Renal cortical epithelial cell (primary cell): ENCODE measurements at places on chromosomes 5 and 9. TPM values are rescaled to one million over a fixed set of nuclear protein-coding genes. Genes with fewer than 3 reads are reported as not detected.
A peak's percentile ranks its signal among the peaks of the same experiment; 100 is the strongest.

Gene LMX1B
- 0.17 TPM in 1 of 2 replicates, not detected in the other for total RNA-seq

- no peak for DNase-seq
Measured at GRCh38 chr9:27129221-27129620, 20.2 kb downstream of the TEK start.

- DNase-seq, result peak; percentile 86
Measured at GRCh38 chr5:148455185-148455584, 71.4 kb downstream of the FBXO38 start.

- DNase-seq, result no peak
Measured at GRCh38 chr9:18591261-18591660, 117.3 kb downstream of the ADAMTSL1 start.

GRCh38 chr9:116975126-116975525 is 288.0 kb downstream of the TRIM32 start:
- peak; percentile 57 for DNase-seq

Gene ZNF474
- 0.17 and 0.50 TPM in 2 replicates for total RNA-seq

DNA sequence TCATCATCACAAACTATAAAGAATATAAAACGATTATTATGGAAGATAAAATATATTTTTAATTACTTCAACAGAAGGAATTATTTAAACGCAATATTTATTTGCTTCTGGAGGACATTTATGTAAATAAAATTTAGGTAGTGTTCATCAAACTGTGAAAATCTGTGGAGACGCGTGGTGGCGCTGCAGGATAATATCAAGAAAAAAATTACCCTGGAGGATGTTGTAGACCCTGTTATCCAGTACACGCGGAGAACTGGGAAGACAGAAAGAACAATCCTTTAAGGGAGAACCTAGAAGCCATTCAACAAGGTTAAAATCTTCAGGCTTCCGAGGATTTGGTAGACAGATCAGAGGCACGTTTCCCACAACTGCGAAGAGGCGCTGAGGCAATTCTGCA is at the start of gene PCDHB12:
Gene PCDHB12, plus strand, starts transcription at position 242 of the 400 bp plus-strand sequence. CDS start 189 bp downstream, outside the sequence.
- no peak for DNase-seq

- peak; percentile 91 for DNase-seq
Measured at GRCh38 chr5:170614720-170615119, 110.9 kb downstream of the KCNIP1 start.

- no peak for DNase-seq
Measured at GRCh38 chr5:149264439-149265067, 7.1 kb upstream of the AFAP1L1 start.

DNA sequence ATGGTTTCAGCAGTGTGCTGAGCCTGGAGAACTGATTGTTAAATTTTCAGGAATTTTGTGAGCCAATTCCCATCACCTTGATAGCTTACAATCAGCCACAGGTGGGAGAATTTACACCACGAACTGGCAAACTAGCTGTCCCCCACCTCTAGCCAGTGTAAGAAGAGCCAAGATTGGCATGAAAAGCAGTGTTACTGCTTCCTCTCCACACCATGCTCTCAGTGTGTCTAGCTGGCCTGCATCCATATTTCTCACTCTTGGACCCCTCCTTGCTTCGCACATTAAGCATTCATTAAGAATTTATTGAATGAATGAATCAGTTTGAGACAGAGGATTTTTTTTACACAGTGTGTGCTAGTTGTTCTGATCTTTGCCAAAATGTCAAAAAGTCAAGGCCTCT is 36.7 kb upstream of the MAN2A1 start:
- DNase-seq, result no peak

- DNase-seq, result no peak
Measured at GRCh38 chr5:40430101-40430710, 249.5 kb upstream of the PTGER4 start.

DNA sequence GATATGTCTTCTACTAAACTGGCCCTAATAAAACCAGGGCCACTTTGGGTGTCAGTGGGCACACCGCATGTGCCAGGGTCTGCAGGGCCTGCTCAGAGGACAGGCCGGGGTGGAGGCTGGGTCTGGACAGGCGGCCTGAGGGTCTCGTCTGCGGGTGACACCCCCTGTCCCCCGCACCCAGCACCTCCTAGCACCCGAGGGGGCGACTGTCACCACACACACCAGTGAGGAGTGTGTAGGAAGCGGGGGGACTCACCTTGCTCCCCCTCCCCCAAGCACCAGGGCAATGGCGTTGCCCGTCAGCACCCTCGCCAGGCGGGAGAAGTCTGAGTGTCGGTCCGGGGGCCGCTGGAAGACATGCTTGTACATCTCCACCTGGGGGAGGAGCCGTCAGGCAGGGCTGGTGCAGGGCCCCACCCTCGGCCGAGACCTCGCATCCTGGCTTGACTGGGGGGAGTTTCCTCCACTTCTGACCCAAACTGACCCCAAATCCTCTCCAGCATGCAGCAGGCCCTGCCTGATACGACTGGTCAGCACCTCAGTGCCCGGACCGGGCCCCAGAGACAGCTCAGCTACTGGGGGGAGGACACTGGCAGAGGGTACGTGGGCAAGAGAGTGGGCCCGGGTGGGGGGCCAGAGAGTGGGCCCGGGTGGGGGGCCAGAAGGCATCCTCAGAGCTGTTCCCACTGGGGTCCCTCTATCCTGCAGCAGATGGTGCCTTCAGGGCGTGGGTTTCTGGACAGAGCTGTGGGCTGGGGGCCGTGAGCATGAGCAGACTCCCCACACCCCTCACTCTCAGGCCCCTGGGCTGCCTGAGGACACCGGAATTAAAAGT is 18.9 kb upstream of the NSMF start:
- no peak for DNase-seq

DNA sequence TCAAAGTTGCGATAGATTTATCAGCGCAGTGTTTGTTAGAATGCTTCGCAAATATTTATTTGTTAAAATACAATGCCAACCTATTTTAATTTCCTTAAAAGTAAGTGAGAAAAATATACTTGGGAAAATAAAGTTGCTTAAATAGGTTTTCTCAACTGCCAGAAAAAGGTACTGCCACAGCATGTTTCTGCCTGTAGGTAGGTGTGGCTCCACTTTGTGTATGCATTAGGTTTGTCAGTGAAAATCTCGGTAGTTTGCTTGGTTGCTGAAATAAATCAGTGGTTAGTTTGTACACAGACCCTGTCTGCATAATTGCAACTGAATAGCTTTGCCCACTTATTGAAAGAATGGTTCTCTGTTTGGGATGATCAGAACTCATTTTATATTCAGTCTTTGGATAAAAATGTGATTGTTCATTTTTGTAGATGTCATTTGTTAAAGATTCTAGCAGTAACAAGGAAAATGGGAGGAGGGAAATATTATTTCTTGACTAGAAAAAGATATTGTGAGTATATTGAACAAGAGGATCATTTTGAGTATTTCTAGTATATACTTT is 25.7 kb downstream of the C9orf85 start:
- no peak for DNase-seq

Gene SPARC
- total RNA-seq, result 103 and 242 TPM in 2 replicates

DNA sequence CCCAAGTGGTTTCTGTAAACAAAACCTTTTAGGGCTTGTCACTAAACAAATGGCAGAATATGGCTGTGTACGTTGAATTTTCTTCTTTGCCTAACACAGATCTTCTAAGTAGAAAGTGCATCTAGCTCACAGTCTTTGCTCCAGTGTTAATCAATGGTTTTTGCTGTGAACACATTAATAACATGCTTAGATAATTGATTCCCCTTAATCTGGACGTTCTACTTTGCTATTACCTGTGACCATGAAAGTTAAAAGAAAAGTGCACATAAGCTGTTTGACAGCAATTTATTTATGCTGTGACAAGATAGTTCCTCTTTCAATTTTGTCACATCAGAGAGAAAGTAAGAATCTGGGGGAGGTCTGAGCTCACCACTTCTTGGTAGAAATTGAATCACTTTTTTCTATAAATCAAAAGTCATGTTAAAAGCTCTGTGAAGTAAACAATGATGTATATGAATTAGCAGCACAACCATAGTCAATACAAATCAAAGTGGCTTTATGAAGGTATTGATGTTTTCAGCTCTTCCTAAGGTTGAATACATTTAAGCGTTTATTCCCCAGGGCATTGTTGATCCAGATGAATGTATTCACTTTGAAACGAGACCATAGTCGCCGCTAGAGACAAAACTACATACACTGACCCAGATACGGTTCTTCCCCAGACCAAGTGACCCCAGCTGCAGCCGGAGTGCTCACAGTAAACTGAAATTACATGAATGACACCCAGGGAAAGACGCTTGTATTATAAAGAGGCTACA is 174.6 kb upstream of the ZNF608 start:
- no peak for DNase-seq

Gene GMCL2
- total RNA-seq, result not detected in 2 replicates

Gene CD14
- total RNA-seq, result 5.3 TPM in 1 of 2 replicates, not detected in the other

- peak; percentile 34 for DNase-seq
Measured at GRCh38 chr5:142108432-142109330, at the start of gene NDFIP1. NDFIP1 (plus strand) TSS chr5:142108779; CDS start chr5:142108975, 196 bp downstream.

GRCh38 chr5:146475906-146476305 is 28.8 kb downstream of the TCERG1 start:
- no peak for DNase-seq

Gene TTC16
- total RNA-seq, result 0.10 TPM in 1 of 2 replicates, not detected in the other

Gene GPR150
- total RNA-seq, result 0.69 TPM in 1 of 2 replicates, not detected in the other

Gene SPINK1
- 0.40 and 8.2 TPM in 2 replicates for total RNA-seq

Gene CYSRT1
- 0.20 and 0.87 TPM in 2 replicates for total RNA-seq

GRCh38 chr5:72648480-72648879 is 141.3 kb upstream of the ZNF366 start:
- DNase-seq, result no peak

Gene TEX48
- total RNA-seq, result not detected in 2 replicates

- no peak for DNase-seq
Measured at GRCh38 chr5:179294131-179294780, 51.0 kb downstream of the ADAMTS2 start.

DNA sequence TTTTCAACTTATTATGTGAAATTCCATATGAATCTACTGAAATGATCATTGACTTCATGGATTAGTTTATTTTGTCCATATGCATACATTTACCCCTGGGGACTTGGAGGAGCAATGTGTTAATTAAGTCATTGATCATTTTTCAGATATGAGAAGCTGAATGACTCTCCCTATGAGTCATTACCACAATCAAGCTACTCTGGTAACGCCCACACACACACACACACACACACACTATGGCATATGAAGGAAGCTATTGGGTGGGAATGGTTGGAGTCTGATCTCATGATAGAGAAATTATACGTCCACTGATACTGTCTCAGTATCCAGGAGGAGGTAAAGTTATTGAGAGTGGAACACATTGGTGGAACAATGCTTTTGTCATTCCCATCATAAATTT is 528.9 kb downstream of the AGTPBP1 start:
- peak; percentile 89 for DNase-seq

GRCh38 chr9:120482424-120483186 is 97.4 kb downstream of the CDK5RAP2 start:
- DNase-seq, result no peak

- no peak for DNase-seq
Measured at GRCh38 chr5:163563112-163563511, 57.7 kb downstream of the MAT2B start.

- no peak for DNase-seq
Measured at GRCh38 chr5:143110591-143110990, 292.9 kb downstream of the NR3C1 start.

Gene NMUR2
- not detected in 2 replicates for total RNA-seq

DNA sequence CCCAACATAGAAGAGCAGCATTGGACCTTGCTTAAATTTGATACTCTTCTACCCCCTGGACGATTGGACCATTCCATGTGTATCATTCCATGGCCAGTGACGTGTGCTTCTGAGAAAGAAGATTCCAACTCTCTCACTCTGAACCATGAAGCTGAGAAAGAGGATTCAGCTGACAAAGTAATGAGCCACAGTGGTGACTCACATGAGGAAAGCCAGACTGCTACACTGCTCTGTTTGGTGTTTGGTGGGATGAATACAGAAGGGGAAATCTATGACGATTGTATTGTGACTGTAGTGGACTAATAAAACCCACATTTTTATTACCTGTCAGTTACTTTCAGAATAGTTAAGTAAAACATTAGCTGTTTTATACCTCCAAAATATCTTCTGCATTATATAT is 7.5 kb downstream of the HSPA5 start:
- peak; percentile 97 for DNase-seq

Gene FABP6
- total RNA-seq, result not detected in 2 replicates

Gene FCN1
- total RNA-seq, result not detected in 2 replicates

DNA sequence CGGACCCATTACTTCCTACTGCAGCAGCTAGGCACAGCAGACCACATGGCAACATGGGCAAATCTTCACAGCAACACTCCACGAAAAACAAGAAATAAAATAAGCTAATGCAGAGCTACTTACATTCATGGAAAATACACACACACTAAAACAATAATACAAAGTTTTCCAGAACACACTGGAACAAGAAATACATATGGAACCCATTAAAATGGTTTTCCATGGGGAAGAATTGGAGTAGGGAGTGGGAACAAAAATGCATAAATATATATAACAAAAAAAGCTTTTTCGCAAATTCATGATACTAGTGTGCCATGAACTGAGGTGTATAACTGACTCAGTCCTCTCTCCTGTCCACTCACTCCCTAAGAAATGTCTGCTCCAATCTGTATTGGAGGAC is 8.3 kb downstream of the ADAMTS12 start:
- DNase-seq, result no peak

Gene REEP2
- total RNA-seq, result 2.1 and 7.6 TPM in 2 replicates

- DNase-seq, result no peak
Measured at GRCh38 chr9:80028501-80028900, 456.7 kb downstream of the TLE4 start.

- no peak for DNase-seq
Measured at GRCh38 chr9:107144475-107144874, 138.6 kb upstream of the RAD23B start.

Gene HMCN2
- under 0.01 TPM in 1 of 2 replicates, not detected in the other for total RNA-seq

Gene SPINK6
- not detected in 2 replicates for total RNA-seq

DNA sequence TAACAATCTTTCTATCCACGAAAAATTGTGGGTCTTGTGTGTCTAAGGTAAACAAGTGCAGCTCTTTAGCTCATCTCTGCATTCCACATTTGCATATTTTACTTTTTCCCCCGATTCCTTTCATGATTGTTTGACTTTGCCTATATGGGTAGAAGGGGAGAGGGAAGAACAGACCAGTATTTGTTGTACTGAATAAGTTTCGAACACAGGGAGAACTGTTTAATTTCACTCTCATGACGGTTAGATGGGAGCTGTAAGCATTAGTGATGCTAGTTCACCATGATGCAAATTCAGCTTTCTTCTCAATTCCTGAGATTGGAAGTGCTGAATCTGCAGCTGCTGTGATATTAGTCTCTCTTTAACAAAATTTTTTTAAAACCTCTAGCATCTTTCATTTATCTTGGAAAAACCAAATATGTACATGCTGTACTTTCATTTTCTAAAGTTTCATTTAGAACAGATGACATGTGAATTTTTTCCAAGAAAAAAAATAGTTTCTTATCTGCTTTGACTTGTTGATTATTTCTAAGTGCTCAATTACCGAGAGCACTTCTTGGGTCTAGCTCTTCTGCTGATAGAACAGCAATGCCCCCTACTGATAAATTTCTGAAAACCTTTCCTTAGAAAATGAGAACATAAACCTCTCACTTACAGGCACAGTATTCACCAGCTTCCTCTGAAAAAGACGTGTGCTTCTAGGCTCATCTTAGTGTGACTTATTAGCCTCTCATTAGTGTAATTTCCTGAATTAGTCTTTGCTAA is 149.5 kb downstream of the BAAT start:
- peak; percentile 49 for DNase-seq

GRCh38 chr5:117973785-117974184 is 1014.6 kb downstream of the DTWD2 start:
- no peak for DNase-seq

- no peak for DNase-seq
Measured at GRCh38 chr5:34847552-34847951, 8.6 kb downstream of the TTC23L start.

- peak; percentile 60 for DNase-seq
Measured at GRCh38 chr5:124895236-124895635, 148.8 kb upstream of the ZNF608 start.

Gene GABRP
- total RNA-seq, result 0.35 and 0.45 TPM in 2 replicates
